ENCODE measurements at places on chromosomes 2 and 18. TPM values are rescaled to one million over a fixed set of nuclear protein-coding genes. Genes with fewer than 3 reads are reported as not detected.

Gene KCNK3
- total RNA-seq = 22.8 TPM

Gene ANXA4
- 40.8 TPM for total RNA-seq

Gene CFAP53
- total RNA-seq = not detected

Gene TMEM198
- not detected for total RNA-seq

Gene GALNT5
- total RNA-seq = 2.3 TPM

Gene SPATA3
- total RNA-seq = not detected

Gene SGPP2
- 18.2 TPM for total RNA-seq

Gene WNT10A
- total RNA-seq = not detected

- no peak overlapping the region for H3K4me3 ChIP-seq
- no peaks in the 10 kb centered on the region for H3K36me3 ChIP-seq
- DNase-seq = no peak
- H3K27me3 ChIP-seq = no peaks in the 10 kb centered on the region
- no peak overlapping the region for H3K27ac ChIP-seq
Observed at GRCh38 chr2:122081751-122082150, 326.3 kb downstream of the TSN start.

GRCh38 chr2:230784795-230785194 lies 72.2 kb downstream of the CAB39 start:
- no peaks in the 10 kb centered on the region for H3K4me1 ChIP-seq

DNA sequence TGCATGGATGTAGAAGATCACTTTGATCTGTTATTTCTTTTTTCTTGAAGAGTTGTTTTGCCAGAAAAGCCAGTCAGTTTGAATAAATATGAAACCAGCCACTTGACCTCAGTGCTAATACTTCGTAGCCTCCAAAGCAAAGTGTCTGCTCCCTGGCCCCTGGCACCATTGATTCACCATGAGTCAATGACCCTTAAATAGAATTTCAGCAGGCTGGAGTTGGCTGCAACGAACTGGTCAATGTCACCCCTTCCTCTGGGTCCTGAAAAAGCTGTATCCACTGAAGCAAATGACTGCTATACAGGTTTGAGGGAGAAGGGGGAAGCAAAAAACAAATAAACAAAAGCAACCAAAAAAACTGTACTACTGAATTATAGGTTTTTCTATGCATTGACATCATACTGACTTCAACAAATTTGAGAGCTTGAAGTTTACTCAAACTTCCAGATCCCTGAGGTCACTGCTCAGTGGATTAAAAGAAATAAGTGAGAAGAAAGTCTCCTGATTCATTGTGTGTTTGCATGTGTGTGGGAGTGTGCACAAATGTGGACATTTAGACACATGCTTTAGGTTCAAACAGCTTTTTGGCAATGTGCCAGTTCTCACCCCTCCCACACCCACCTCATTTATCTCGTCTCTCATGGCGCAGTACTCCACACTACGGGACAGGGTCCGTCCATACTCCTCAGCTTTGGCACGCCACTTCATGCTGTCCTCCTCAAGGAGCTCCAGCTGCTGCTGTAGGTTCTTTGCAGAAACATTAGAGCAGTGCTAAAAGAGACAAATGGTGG lies 58.1 kb upstream of the TTN start:
- H3K27ac ChIP-seq = no peak overlapping the region
- no peaks in the 10 kb centered on the region for H3K36me3 ChIP-seq
- no peaks in the 10 kb centered on the region for H3K27me3 ChIP-seq
- peaks cover 7% of the 10 kb centered on the region for H3K4me1 ChIP-seq
- H3K4me3 ChIP-seq = no peak overlapping the region

- H3K4me3 ChIP-seq = no peak overlapping the region
- no peak overlapping the region for H3K27ac ChIP-seq
- no peaks in the 10 kb centered on the region for H3K4me1 ChIP-seq
- H3K27me3 ChIP-seq = no peaks in the 10 kb centered on the region
Observed at GRCh38 chr2:172394002-172394401, 33.4 kb upstream of the ITGA6 start.

DNA sequence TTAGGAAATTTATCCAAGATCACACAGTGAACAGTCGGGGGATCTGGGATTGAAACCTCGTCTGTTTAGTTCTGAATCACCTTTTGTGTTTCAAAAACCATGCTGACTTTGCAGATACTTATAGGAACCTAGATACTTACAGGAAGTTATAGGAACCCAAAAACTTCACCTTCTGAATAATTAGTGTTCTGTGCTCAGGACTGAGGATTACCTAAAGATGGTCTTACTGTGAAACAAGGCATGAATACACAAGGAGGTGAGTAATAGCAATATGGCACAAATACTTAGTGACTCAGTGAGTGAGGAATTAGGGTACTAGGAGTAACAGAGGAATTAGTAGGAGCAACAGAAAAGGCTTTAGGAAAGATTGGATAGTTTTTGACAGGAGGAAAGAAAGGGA lies 145.5 kb downstream of the LRATD1 start:
- H3K27ac ChIP-seq = no peak overlapping the region
- H3K4me3 ChIP-seq = no peak overlapping the region
- H3K27me3 ChIP-seq = no peaks in the 10 kb centered on the region
- no peak for DNase-seq
- no peaks in the 10 kb centered on the region for H3K4me1 ChIP-seq

DNA sequence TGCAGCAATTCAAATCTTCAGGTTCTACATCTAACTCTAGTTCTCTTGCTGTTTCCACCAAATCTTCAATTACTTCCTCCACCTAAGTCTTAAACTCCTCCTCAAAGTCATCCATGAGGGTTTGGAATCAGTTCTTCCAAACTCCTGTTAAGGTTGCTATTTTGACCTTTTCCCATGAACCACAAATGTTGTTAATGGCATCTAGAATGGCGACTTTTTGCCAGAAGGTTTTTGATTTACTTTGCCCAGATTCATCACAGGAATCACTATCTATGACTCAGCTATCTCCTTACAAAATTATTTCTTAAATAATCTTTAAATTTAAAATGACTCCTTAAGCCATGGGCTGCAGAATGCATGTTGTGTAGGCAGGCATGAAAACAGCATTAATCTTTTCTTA lies 368.9 kb upstream of the TNP1 start:
- no peak overlapping the region for H3K27ac ChIP-seq
- H3K36me3 ChIP-seq = no peaks in the 10 kb centered on the region
- no peaks in the 10 kb centered on the region for H3K27me3 ChIP-seq
- no peak overlapping the region for H3K4me3 ChIP-seq
- no peak for DNase-seq

DNA sequence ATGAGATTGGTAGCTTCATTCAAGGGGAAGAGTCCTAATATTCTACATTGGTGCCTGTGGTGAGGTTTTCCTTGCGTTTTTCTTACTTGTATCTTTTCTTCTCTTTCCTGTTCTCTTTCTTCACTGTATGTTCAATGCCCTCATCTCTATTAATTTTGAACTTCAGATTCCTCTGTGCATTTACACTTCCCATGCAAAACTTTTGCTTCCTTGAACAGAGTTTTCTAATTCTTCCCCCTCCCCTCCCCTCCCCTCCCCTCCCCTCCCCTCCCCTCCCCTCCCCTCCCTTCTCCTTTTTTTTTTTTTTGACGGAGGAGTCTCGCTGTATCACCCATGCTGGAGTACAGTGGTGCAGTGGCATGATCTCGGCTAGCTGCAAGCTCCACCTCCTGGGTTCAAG lies 388.3 kb downstream of the LRRTM1 start:
- no peak overlapping the region for H3K4me3 ChIP-seq
- H3K36me3 ChIP-seq = no peaks in the 10 kb centered on the region
- no peak overlapping the region for H3K27ac ChIP-seq
- H3K27me3 ChIP-seq = no peaks in the 10 kb centered on the region
- H3K4me1 ChIP-seq = no peaks in the 10 kb centered on the region
- no peak for DNase-seq

DNA sequence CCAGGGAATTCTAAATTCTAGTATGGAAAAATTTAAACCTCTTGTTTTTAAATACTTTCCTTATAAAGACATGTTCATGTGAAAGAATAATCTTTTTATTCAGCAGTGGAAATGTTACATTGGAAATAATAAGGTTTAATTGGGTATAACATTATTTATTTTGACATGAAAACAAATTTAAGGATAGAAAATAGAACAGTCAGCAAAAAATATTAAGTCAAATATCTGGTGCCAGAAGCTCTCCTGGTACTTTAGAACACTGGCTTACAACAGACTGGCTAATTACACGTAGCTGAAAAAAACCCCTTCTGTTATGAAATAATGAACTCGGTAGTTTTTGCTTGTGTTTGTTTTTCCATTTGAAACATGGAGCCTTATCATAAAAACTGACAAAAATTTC lies 447.9 kb downstream of the DSEL start:
- H3K36me3 ChIP-seq = no peaks in the 10 kb centered on the region
- no peaks in the 10 kb centered on the region for H3K4me1 ChIP-seq
- H3K27me3 ChIP-seq = no peaks in the 10 kb centered on the region
- no peak overlapping the region for H3K4me3 ChIP-seq

DNA sequence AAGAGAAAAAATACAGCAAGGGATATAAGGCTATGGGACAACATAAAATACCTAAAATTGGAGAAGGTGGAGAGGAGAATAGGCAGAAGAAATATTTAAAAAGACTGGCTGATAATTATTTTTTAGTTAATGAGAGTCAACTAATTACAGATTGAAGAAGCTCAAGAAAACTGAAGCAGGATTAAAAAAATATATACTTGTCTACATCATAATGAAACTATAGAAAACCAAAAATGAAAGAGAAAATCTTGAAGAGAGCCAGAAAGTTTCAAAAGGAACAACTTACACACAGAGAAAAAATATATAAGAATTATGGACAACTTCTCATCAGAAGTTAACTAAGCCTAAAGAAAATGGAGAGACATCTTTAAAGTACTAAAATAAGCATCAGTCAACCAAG lies 62.9 kb upstream of the APCDD1 start:
- H3K36me3 ChIP-seq = no peaks in the 10 kb centered on the region
- H3K27ac ChIP-seq = no peak overlapping the region
- DNase-seq = no peak
- H3K4me3 ChIP-seq = no peak overlapping the region
- no peaks in the 10 kb centered on the region for H3K27me3 ChIP-seq
- no peaks in the 10 kb centered on the region for H3K4me1 ChIP-seq

DNA sequence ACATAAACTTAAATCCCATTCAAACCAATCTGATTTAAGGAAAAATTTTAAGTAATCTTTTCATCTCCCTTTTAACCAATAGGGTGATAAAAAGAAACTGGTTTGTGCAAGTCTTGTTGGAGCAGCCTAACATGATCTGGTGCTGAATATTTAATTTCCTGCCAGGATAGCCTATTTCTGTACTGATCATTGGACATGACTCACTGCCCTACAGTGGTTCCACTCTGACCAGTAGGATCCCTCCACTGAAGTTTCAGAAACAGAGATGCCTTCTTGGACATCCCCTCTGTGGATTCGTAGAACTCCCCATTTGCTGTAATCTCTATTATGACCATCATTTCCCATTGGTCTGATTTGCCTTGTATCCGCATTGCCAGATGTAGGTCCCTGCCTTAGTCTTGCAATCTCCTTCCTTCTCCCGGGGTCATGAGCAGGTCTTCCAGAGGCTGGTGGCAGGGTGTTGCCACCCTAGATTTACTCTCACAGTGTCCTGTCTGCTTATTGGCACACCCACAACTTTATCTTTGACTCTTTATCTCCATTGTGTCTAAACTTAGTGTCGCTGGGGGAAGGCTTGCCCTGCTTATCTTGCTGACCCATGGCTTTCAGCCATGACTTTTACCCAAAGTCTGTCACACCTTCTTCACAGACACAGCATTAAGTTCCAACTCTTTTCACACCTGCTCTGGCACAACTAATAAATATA lies 12.3 kb upstream of the SETBP1 start:
- no peak for DNase-seq
- no peaks in the 10 kb centered on the region for H3K27me3 ChIP-seq
- H3K4me3 ChIP-seq = no peak overlapping the region
- peaks cover 16% of the 10 kb centered on the region for H3K4me1 ChIP-seq
- no peak overlapping the region for H3K27ac ChIP-seq
- H3K36me3 ChIP-seq = no peaks in the 10 kb centered on the region

GRCh38 chr2:86632672-86633071 lies 9.0 kb upstream of the RNF103 start:
- H3K27ac ChIP-seq = peak overlapping the region; percentile 72
- peaks cover 28% of the 10 kb centered on the region for H3K4me1 ChIP-seq
- no peak overlapping the region for H3K4me3 ChIP-seq
- no peaks in the 10 kb centered on the region for H3K27me3 ChIP-seq
- H3K36me3 ChIP-seq = no peaks in the 10 kb centered on the region

GRCh38 chr2:38528008-38528442 lies 74.7 kb downstream of the HNRNPLL start:
- H3K36me3 ChIP-seq = no peaks in the 10 kb centered on the region
- H3K4me3 ChIP-seq = peak overlapping the region; percentile 38

- no peaks in the 10 kb centered on the region for H3K4me1 ChIP-seq
- H3K27ac ChIP-seq = no peak overlapping the region
- DNase-seq = no peak
- H3K27me3 ChIP-seq = no peaks in the 10 kb centered on the region
- H3K36me3 ChIP-seq = no peaks in the 10 kb centered on the region
Observed at GRCh38 chr2:140596447-140596846, 1534.4 kb downstream of the LRP1B start.

GRCh38 chr2:44623622-44624351 lies 262.0 kb downstream of the CAMKMT start:
- no peaks in the 10 kb centered on the region for H3K4me1 ChIP-seq
- H3K27me3 ChIP-seq = no peaks in the 10 kb centered on the region
- no peak overlapping the region for H3K27ac ChIP-seq
- no peaks in the 10 kb centered on the region for H3K36me3 ChIP-seq

DNA sequence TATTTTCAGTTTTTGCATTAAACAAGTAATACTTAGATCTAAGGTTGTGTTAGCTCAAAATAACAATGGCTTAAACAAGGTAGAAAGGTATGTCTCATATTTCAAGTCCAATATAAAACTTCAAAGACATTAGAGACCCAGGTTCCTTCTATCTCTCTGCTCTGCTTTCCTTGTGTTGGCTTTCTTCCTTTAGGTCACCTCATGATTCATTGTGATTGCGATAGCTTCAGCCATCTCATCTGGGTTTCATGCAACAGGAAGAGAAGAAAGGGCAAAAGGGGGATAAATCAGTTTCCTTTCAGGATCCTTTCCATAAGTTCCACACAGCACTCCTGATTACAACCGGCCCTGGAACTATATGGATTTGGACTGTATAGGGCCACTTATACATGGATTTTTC lies 16.0 kb upstream of the TBR1 start:
- no peaks in the 10 kb centered on the region for H3K27me3 ChIP-seq
- H3K36me3 ChIP-seq = peaks cover 40% of the 10 kb centered on the region
- H3K4me3 ChIP-seq = no peak overlapping the region

- no peak overlapping the region for H3K4me3 ChIP-seq
- peak overlapping the region; percentile 62 for H3K27ac ChIP-seq
- peak; percentile 82 for DNase-seq
- peaks cover 33% of the 10 kb centered on the region for H3K4me1 ChIP-seq
- no peaks in the 10 kb centered on the region for H3K27me3 ChIP-seq
- no peaks in the 10 kb centered on the region for H3K36me3 ChIP-seq
Observed at GRCh38 chr18:58788971-58789875, 75.5 kb upstream of the ZNF532 start.

- H3K4me3 ChIP-seq = no peak overlapping the region
- H3K27ac ChIP-seq = peak overlapping the region; percentile 19
- H3K4me1 ChIP-seq = peaks cover 5% of the 10 kb centered on the region
- no peaks in the 10 kb centered on the region for H3K27me3 ChIP-seq
- no peaks in the 10 kb centered on the region for H3K36me3 ChIP-seq
Observed at GRCh38 chr18:21604671-21605070, 4.2 kb upstream of the ESCO1 start.

GRCh38 chr2:231457101-231457500 lies 7.2 kb downstream of the NCL start:
- H3K27me3 ChIP-seq = no peaks in the 10 kb centered on the region
- DNase-seq = no peak
- peaks cover 99% of the 10 kb centered on the region for H3K36me3 ChIP-seq
- no peak overlapping the region for H3K27ac ChIP-seq
- H3K4me3 ChIP-seq = no peak overlapping the region
- peaks cover 15% of the 10 kb centered on the region for H3K4me1 ChIP-seq
